Stimulated activated CD4-positive, alpha-beta T cell treated with anti-CD3 and anti-CD28 coated beads, TNF-alpha, amount 100 ng/mL, for 48 hours (primary cell): ENCODE measurements at places on chromosomes 1 and 21.

DNA sequence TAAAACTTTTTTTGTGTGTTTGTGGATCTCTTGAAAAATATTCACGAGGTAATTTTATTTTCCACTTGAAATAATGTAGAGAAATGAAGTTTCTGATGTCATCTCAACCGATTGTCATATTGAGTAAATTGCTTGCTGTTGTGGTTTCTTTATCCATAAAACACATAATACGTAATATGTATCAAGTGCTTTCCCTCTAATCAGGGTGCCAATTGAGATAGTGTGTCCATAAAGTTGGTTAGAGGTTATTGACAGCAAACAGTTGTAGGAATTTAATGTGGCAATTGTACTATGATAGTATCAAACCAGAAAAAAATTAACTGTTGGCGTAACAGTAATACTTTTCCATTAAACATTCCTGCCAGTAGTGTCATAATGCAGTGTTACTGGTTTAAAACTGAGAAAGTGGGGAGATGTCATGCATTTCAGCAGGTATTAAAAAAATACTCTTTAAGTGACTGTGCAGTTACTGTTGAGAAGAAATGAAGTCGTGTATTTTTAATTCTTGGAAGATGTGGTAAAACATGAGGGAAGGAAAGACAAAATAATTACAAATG lies 38.3 kb downstream of the USP25 start:
- no peak for DNase-seq

- DNase-seq: no peak
Measured at GRCh38 chr1:186763107-186763506, 65.6 kb upstream of the PLA2G4A start.

GRCh38 chr1:203028067-203028783 lies 1.9 kb downstream of the PPFIA4 start:
- no peak for DNase-seq

GRCh38 chr1:160411271-160412027 lies 11.1 kb downstream of the VANGL2 start:
- no peak for DNase-seq

GRCh38 chr1:241924080-241924808 lies 33.3 kb upstream of the BECN2 start:
- no peak for DNase-seq

DNA sequence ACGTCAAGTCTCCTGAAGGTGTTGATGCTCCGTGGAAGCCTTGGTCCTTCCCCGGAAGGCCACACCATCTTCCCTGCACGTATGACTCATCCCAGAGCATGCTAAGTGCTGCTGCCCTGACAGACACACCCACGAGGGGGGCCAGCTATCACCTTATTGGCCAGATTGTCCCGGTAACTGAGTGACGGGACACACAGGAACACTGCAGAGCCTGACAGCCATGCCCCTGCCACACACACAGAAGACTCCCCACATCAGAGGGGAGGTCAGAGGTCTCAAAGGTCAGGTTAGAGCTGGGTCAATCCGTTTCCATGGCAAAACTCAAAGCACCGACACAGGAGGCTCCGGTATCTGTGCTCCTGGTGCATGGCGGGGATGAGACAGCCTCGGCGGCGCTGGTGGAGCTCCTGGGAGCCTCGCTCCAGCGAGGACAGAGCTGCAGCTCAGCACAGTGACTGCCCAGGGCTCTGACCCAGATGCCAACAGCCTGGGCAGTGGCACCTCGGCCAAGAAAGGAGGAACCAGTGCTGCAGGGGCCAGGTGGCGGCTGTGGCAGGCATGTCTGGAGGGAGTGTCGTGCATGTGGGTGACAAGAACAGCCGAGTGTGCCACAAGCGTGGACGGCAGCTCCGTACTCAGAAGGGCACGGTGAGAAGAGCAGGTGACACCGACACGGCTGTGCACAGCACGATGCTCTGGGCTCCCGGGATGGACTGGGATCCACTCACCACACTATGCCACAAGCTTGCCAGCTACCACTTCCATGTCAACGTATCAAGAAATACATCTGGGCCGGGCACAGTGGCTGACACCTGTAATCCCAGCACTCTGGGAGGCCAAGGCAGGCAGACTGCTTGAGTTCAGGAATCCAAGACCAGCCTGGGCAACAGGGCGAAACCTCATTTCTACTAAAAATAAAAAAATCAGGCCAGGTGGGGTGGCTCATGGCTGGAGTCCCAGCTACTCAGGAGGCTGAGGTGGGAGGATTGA lies 14.8 kb upstream of the TMEM240 start:
- no peak for DNase-seq
